ENCODE measurements at places on chromosomes 3 and 15. TPM values are rescaled to one million over a fixed set of nuclear protein-coding genes. Genes with fewer than 3 reads are reported as not detected.

The ECE2 gene
- polyA plus RNA-seq, result not detected

The RCCD1 gene
- 7.9 TPM for polyA plus RNA-seq

The AGBL1 gene
- not detected for polyA plus RNA-seq

The CRYBG3 gene
- polyA plus RNA-seq, result 20.7 TPM

The GOLGA6L6 gene
- not detected for polyA plus RNA-seq

The RUBCN gene
- polyA plus RNA-seq, result 6.6 TPM

The ARRDC4 gene
- polyA plus RNA-seq, result 19.6 TPM

The ZMYND10 gene
- not detected for polyA plus RNA-seq

The NLGN1 gene
- 1.0 TPM for polyA plus RNA-seq

The CLDN18 gene
- polyA plus RNA-seq, result 5.6 TPM

The TM4SF4 gene
- 87.6 TPM for polyA plus RNA-seq

The USP8 gene
- polyA plus RNA-seq, result 28.3 TPM

The PCSK6 gene
- 1.5 TPM for polyA plus RNA-seq

The PLA2G4E gene
- not detected for polyA plus RNA-seq

The STAC gene
- 0.08 TPM for polyA plus RNA-seq

The KIF23 gene
- polyA plus RNA-seq, result 0.61 TPM

The DGKG gene
- polyA plus RNA-seq, result 0.39 TPM

Data from adipose tissue (tissue), 3 donors.